Neural crest cell (in vitro differentiated cells): ENCODE measurements at places on chromosomes 13 and 19. TPM values are rescaled to one million over a fixed set of nuclear protein-coding genes. Genes with fewer than 3 reads are reported as not detected.
A peak's percentile ranks its signal among the peaks of the same experiment; 100 is the strongest.

Gene BRD4
- 152 and 158 TPM in 2 replicates for total RNA-seq

Gene ACTL9
- not detected in 2 replicates for total RNA-seq

DNA sequence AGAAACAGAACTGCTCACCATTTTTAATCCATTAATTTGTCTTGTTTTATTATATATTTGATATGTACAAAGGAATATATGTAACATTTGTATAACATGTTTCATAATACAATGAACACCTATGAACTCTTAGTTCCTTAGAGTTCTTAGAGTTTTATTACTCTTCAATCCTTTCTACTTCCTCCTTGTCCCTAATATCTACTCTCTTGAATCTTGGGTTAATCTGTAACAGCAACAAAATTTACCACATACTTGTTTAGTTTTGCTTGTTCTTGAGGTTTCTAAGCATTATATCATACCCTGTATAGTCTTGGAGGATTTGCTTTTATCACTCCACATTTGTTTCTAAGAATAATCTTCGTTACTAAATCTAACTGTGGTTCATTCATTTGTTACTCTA, 151.4 kb downstream of the PDS5B start:
- DNase-seq = no peak
- H3K4me3 ChIP-seq = no peak overlapping the region
- peaks cover 5% of the 10 kb centered on the region for H3K36me3 ChIP-seq
- no peak overlapping the region for H3K27ac ChIP-seq

DNA sequence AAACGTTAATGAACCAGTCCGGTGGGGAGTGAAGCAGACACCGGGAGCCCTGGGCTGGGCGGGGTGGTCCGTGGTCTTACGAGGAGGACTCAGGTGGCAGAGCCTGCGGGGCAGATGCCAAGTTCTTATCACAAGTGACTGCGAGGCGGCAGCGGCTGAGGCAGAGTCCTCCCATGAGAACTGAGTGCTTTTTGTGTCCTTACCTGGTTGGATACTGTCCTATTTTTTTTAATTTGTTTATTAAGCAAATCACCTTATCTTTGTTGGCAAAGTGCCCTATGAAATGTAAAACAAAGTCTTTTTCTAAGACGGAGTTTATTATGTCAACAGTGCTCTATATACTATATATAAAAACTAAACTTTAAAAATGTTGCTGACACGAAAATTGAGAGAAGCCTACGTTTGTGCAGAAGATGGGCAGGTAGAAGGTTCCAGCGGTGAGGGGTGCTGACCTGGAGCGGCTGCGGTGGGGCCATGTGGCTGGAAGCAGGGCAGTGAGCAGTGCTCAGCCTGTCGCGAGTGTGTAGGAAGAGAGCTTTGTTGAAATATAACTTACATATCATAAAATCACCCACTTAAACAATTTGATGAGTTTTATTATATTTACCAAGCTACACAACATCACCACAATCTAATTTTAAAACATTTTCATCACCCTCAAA, 82.2 kb downstream of the ATP11A start:
- H3K4me3 ChIP-seq = no peak overlapping the region
- H3K4me1 ChIP-seq = peaks cover 27% of the 10 kb centered on the region
- no peak for DNase-seq
- H3K36me3 ChIP-seq = no peaks in the 10 kb centered on the region
- H3K27ac ChIP-seq = peak overlapping the region; percentile 5
- H3K27me3 ChIP-seq = no peaks in the 10 kb centered on the region

GRCh38 chr13:40668335-40668734, 1.9 kb upstream of the FOXO1 start:
- peak overlapping the region; percentile 89 for H3K4me3 ChIP-seq
- no peaks in the 10 kb centered on the region for H3K36me3 ChIP-seq
- H3K27me3 ChIP-seq = peaks cover 32% of the 10 kb centered on the region
- no peak for DNase-seq
- H3K27ac ChIP-seq = no peak overlapping the region

- H3K36me3 ChIP-seq = peaks cover 9% of the 10 kb centered on the region
- peaks cover 25% of the 10 kb centered on the region for H3K4me1 ChIP-seq
- no peak overlapping the region for H3K27ac ChIP-seq
- no peak for DNase-seq
Measured at GRCh38 chr13:99258946-99259345, 767 bp upstream of the GPR18 start.

- H3K36me3 ChIP-seq = peaks cover 2% of the 10 kb centered on the region
- H3K4me1 ChIP-seq = no peaks in the 10 kb centered on the region
- H3K27me3 ChIP-seq = no peaks in the 10 kb centered on the region
- no peak overlapping the region for H3K27ac ChIP-seq
Measured at GRCh38 chr13:95251641-95252040, 49.6 kb downstream of the ABCC4 start.

DNA sequence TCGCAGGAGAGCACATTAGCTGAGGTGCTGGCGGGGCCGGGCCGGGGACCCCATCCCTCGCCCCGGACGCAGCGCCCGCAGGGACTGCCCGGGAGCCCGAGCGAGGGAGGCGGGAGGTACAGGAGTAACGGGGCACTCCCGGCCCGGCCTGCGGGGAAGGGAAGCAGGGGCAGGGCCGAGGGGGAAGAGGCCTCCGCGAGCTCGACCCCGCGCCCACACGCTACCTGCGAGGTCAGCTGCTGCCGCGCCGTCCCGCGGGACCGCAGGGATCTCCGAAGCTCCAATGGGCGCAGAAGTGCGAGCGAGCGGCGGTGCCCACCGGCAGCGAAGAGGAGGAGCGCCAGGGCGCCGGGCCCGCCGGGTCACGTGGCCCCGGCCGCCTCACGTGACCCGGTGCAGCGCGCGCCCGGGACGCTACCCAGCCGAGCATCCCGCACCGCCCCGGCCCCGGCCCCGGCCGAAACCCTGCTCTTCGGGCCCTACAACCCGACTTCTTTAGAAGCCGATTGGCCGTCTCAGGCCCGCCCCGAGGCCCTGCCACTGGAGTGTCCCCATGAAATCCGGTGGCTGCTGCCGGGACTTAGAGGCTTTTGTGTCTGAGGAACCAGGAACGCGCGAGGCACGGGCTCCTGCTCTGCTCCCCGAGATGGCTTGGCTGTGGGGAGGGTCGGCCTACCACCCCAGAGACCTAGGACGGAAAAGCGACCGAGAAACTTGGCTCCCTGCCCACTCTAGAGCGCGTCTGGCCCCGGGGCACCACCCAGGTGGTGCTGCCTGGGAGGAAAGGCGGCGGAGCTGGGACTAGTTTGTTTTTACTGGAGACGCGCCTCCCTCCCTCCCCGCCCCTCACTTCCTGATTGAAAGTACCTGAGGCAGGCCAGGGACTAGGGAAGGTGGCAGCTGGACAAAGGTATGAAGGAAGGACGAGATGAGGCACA, at the start of gene RCBTB1:
TSS of gene RCBTB1 (minus strand) at position 339 of the 938 bp plus-strand sequence. CDS start 18,279 bp downstream, outside the sequence.
- H3K4me1 ChIP-seq = peaks cover 24% of the 10 kb centered on the region
- peaks cover 3% of the 10 kb centered on the region for H3K36me3 ChIP-seq
- H3K27ac ChIP-seq = peak within 1 kb of the TSS; percentile 81
- H3K27me3 ChIP-seq = no peaks in the 10 kb centered on the region
- DNase-seq = peak; percentile 53

- H3K4me1 ChIP-seq = peaks cover 3% of the 10 kb centered on the region
- H3K27ac ChIP-seq = no peak overlapping the region
Measured at GRCh38 chr19:33527125-33527524, 5.5 kb upstream of the PEPD start.

DNA sequence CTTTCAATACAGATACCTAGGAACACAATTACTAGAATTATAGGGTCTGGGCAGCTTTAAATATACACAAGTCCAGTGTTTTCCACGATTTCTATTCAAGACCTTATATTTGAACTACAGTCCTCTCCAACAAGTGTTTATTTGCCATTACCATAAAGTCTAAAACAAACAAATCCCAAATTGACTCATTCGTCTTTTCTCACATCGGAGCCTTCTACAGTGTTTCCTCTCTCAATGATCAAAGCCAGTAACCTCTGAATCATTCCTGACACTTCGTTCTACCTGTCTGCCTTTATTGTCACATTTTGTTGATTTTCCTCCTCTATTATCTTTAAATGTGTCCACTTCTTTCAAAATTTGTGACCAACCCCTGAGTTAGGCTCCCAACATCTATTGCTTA, 1356.5 kb upstream of the SLC10A2 start:
- no peak for DNase-seq
- no peak overlapping the region for H3K4me3 ChIP-seq
- no peak overlapping the region for H3K27ac ChIP-seq
- no peaks in the 10 kb centered on the region for H3K27me3 ChIP-seq
- H3K36me3 ChIP-seq = no peaks in the 10 kb centered on the region

GRCh38 chr13:69194130-69194529, 913.5 kb upstream of the ATXN8OS start:
- H3K4me1 ChIP-seq = no peaks in the 10 kb centered on the region
- no peaks in the 10 kb centered on the region for H3K36me3 ChIP-seq
- no peak for DNase-seq
- H3K4me3 ChIP-seq = no peak overlapping the region

GRCh38 chr13:81293594-81294164, 952.8 kb upstream of the SPRY2 start:
- no peaks in the 10 kb centered on the region for H3K36me3 ChIP-seq
- no peak overlapping the region for H3K27ac ChIP-seq
- peaks cover 5% of the 10 kb centered on the region for H3K4me1 ChIP-seq
- DNase-seq = no peak

DNA sequence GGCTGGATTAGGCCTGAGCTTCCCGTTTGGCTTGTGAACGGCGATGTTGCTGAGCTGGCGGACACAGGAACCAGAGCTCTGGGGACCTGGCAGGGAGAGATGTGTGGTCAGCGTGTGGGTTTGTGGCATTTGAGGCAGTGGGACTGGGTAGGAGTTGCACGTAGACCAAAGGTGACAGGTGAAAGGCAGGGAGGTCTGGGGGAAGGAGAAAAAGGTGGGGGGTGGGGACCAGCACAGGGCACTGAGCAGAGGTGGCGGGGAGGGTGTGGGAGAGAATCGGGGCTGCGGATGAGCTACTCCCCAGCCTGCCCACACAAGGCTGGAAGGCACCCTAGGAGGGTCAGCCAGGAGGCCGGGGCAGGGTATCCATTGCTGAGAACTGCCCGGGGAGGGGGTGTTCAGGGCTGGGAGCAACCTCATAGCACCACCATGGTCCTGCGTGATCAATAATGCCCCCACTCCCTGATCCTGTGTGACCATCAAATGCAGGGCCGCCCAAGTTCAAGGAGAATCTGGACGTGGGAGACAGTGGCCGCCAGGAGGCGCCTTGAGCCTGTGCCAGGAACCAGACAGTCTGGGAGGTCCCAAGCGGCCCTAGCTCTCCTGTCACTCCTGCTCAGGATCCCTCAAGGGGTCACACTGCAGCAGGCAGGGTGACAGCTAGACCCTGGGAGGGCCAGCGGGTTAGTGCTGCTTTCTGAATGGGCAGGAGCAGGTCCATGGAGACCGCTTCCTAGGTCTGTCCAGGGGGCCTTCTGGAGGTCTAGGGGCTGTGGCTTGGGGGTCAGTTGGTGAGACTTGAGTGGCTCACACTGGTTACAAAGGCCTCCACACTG, 12.8 kb upstream of the SELENOW start:
- H3K27me3 ChIP-seq = no peaks in the 10 kb centered on the region
- peaks cover 15% of the 10 kb centered on the region for H3K4me1 ChIP-seq

- H3K27me3 ChIP-seq = no peaks in the 10 kb centered on the region
- no peaks in the 10 kb centered on the region for H3K36me3 ChIP-seq
- peaks cover 25% of the 10 kb centered on the region for H3K4me1 ChIP-seq
Measured at GRCh38 chr13:50651922-50652321, 191.6 kb downstream of the DLEU7 start.

DNA sequence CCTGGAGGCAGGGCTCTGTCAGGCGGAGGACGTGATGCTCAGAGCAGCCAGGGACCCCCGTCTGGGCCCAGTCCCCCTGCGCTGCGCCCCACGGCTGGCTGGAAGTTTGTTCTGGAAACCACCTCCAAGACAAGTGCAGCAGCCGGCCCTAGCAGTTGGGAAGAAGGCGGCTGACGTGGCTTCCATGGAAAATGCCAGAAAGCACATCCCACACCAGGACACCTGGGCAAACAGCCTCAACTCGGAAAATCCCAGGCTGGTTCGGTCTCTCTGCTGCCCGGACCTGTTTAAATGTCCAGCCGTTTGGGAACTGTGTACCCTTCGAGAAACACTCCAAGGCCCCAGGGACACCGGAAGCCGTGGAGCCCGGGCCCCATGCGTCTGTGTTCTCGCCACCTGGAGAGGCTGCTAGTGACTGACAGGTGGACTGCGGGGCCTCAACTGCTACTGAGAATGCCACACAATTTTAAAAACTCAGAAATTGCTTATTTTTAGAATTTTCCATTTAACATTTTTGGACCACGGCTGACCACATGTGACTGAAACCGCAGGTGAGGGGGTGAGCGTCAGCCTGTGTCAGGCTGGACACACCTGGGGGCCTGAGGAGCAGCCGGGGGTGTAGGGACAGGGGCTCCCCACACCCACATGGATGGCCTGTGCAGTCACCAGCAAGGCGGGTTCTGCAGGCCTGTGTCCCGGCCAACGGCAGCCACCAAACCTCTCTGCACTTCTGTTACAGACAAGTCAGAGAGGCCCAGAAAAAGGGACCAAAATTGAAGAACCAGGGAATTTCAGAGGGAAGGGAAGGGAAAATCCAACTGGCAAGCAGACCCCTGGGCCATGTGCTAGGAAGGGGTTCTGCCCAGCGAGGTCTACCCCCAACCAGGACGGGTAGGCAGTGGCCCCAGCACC, 31.7 kb downstream of the RASA3 start:
- no peak for DNase-seq
- peaks cover 4% of the 10 kb centered on the region for H3K27me3 ChIP-seq
- peaks cover 37% of the 10 kb centered on the region for H3K4me1 ChIP-seq
- peaks cover 2% of the 10 kb centered on the region for H3K36me3 ChIP-seq
- H3K4me3 ChIP-seq = no peak overlapping the region

- H3K4me3 ChIP-seq = no peak overlapping the region
- no peak for DNase-seq
- no peaks in the 10 kb centered on the region for H3K36me3 ChIP-seq
- H3K4me1 ChIP-seq = peaks cover 19% of the 10 kb centered on the region
Measured at GRCh38 chr13:111923991-111924677, 142.8 kb upstream of the SOX1 start.

DNA sequence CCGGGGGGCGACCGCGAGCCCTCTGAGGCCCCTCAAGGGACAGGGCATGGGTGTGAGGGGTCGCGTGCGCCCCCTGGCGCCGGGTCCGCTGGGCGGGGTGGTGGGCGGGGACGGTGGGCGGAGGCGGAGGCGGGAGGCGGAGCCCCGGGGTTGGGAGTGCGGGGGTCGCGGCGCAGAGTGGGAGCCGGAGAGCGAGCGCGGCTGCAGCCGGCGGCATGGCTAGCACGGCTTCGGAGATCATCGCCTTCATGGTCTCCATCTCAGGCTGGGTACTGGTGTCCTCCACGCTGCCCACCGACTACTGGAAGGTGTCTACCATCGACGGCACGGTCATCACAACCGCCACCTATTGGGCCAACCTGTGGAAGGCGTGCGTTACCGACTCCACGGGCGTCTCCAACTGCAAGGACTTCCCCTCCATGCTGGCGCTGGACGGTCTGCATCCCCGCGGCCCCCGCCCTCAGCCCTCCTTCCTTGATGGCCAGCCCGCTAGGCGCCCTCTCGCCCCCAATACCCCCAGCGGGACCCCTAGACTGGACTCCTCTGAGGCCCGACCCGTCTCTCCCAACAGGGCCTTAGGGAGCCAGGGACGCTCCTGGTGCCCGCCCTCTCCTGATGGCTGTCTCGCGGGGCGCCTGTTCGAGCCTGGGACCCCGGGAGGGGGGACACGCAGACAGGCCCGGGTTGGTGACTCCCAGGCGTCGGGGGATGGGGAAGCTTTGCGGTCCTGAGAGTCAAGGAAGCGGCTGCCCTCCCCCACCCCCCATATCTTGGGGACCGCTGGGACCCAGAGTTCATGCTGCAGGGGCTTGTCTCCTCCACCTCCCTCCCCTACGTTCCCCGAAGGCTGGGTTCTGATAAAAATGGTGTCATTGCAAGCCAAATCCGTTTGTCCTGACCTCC, at the start of gene CLDN10:
TSS of gene CLDN10 (plus strand) at position 182 of the 903 bp plus-strand sequence. CDS start at position 216, 34 bp downstream.
- peaks cover 10% of the 10 kb centered on the region for H3K4me1 ChIP-seq
- peaks cover 3% of the 10 kb centered on the region for H3K36me3 ChIP-seq
- H3K4me3 ChIP-seq = peak within 1 kb of the TSS; percentile 73
- peaks cover 70% of the 10 kb centered on the region for H3K27me3 ChIP-seq
- DNase-seq = peak; percentile 71
